ENCODE measurements at places on chromosomes 5 and 9.

DNA sequence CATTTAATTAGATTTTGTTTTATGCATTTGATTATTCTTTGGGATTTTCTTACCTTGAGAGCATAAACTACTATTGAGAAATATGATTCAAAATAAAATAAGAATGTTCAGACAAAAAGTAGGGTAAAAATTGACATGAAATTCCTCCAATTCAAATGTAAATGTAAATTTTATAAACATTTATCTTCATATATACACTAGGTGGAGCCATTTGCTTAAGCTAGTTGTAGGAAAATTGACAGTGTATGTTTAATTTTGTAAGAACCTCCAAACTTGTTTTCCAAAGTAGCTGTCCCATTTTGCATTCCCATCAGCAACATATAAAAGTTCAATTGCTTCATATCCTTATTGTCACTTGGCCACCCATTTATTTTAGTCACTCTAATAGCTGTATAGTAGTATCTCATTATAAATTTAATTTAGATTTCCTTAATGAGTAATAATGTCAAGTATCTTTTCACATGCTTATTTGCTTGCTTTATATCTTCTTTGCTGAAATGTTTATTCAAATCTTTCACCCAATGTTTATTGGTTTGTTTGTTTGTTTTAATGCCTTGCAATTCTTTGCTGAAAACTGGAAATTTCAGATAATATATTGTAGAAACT, 37.6 kb upstream of the SLCO6A1 start:
- DNase-seq = peak; percentile 53

GRCh38 chr9:86626802-86627201, 272.6 kb upstream of the TUT7 start:
- DNase-seq = no peak

GRCh38 chr5:171975877-171976667, 30.4 kb downstream of the FBXW11 start:
- no peak for DNase-seq

DNA sequence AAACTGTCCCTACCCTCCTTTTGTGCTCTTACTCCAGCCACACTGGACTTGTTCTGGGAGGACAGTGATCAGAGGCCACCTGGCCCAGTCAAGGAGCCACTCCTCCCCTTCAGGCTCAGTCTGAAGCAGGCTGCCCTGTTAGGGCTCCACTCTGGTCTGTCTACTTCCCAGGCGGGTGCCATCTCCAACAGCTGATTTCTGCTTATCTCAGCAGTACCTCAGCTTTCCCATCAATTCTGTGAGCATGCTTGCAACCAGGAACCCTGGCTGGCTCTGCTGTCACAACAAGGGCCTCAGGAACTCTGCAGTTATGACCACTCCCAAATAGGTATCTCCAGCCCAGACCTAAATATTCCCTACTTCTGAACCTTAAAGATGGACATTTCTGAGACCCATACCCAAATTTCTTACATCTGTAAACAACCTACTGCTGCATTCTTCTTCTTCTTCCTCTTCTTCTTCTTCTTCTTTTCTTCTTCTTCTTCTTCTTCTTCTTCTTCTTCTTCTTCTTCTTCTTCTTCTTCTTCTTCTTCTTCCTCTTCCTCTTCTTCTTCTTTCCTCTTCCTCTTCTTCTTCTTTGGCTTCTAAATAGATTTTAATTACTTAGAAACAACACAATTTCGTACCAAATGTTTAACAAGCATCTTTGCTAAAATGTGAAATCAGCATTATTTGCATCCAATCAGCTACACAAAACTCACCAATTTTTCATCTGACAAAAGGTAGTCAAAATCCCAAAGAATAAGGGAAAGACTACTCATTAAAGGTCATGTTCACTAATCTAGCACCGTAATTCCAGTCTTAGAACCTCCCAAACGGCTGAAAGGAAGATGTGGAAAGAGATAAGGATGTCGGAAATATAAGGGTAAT, 13.6 kb upstream of the SLC22A4 start:
- DNase-seq = no peak

- peak; percentile 25 for DNase-seq
Observed at GRCh38 chr5:34626036-34626435, 30.1 kb upstream of the RAI14 start.

DNA sequence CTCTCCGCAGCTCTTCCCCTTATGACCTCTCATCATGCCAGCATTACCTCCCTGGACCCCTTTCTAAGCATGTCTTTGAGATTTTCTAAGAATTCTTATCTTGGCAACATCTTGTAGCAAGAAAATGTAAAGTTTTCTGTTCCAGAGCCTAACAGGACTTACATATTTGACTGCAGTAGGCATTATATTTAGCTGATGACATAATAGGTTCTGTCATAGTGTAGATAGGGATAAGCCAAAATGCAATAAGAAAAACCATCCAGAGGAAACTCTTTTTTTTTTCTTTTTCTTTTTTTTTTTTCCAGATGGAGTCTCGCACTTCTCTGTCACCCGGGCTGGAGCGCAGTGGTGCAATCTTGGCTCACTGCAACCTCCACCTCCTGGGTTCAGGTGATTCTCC, 20.7 kb upstream of the IL13 start:
- no peak for DNase-seq

DNA sequence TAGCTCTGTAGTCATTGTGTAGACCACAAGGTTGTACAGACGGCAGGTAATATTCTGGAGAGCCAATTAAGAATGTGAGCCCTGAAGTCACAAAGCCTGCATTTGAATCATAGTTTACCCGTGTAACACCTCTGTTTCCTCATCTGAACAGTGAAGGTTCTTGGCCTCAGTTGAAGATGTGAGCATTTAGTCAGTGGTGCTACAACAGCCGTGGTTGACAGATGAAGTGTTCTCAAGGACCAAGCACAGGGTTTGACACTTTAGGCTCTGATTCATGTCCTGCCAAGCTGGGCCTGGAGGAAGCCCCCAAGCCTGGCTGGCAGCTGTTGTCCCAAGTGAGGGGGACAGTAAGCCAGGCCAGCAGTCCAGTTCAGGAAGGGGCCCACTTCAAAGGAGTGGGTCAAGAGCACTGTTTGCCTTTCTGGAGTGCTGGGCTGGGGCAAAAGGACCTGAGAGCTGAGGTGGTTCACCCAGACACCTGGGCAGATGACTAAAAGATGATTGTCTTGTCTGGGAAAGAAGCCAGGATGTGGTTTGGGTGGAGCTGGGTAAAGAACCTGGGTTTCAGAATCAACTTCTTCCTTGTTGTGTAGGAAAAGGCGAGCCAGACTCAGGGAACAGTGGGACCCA, 20.7 kb downstream of the FAXDC2 start:
- DNase-seq = peak; percentile 92

- no peak for DNase-seq
Observed at GRCh38 chr9:129124506-129125069, 13.4 kb downstream of the PTPA start.

All from DMS53 (cell line).